ENCODE measurements at places on chromosomes 7 and 10.

DNA sequence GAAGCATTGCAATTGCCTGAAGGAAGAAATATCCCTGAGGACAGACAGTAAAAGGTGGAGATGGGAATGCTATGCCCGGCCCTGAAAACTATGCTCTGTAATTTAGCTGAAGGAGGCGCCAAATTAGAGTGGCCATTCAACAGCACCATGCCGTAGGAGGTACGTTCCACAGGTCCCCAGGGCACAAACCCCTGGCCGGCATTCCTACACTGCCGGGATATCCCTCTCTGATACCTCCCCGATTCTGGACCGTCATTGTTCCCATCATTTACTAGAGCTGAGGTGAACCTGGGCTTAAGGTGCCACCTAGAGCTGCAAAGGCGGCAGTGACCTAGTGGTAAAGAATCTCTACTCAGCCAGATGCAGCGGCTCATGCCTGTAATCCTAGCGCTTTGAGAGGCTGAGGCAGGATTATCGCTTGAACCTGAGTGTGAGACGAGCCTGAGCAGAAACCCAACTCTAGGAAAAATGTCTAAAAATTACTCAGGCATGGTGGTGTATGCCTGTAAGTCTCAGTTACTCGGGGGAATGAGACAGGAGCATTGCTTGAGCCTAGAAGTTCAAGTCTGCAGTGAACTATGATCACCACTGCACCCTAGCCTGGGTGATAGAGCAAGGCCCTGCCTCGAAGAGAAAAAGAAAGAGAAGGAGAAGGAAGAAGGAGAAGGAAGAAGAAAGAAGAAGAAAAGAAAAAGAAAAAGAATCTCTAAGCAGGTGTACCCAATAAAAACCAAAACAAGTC is 53.0 kb upstream of the TNKS2 start:
- DNase-seq: no peak

- DNase-seq: no peak
These were observed 317.2 kb upstream of the FZD8 start for GRCh38 chr10:35959252-35959651.

- DNase-seq: no peak
These were observed 1.2 kb downstream of the TECPR1 start for GRCh38 chr7:98250789-98251188.

DNA sequence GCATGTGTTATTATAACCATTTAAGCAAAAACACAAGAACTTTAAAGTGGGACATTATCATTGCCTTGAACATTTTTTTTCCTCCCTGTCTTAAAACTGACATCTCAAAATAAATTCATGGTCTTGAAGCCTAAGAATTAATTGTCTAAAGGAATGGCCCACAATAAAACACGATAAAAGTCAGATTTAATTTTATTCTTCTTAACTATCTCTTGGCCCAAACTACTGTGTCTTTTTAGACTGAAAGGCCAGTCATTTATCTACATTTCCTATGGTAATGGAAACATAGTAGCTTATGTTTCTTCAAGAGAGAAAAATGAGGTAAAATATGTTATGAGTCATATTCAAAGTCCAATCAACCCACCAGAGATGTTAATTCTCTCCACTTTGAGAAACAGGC is 24.4 kb upstream of the ETV1 start:
- no peak for DNase-seq

- DNase-seq: no peak
These were observed 11.3 kb upstream of the PHYH start for GRCh38 chr10:13311177-13311575.

GRCh38 chr7:91942312-91942711 is 1.6 kb downstream of the AKAP9 start:
- DNase-seq: no peak

DNA sequence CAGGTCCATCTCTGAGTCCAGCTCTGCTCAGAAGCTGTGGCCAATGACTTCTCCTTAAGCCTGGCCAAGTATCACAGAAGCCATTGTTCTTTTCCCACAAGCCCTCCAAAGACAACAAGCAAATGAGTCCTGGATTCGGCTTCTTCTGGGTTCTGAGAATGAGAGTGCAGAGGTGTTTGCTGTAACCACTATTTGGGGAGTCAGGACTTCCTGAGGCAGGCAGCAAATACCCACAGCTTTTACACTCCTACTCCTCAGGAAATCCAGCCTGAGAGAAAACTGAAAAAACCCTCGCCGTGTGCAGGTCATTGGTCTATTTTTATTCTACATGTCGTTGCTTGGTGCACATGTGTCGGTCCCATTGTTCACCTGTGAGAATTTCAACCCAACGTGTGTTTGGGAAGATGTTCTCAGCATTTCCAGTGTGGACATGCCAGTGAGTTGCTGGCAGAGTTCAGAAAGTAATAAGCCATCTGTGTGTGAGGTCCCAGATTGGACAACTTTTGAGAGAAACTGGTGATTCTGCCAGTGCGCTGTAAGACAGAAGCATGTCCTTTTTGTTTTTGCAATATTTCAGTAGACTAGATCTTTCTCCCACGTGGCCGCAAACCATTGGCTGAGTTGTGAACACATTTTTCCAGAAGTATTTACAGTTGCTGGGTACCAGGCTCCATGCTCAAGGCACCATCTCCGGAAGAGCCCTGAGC is 121.6 kb upstream of the LYZL2 start:
- DNase-seq: no peak

- no peak for DNase-seq
These were observed 7.8 kb upstream of the BLNK start for GRCh38 chr10:96279191-96279641.

GRCh38 chr7:107501593-107501992 is 31.7 kb downstream of the GPR22 start:
- DNase-seq: no peak

DNA sequence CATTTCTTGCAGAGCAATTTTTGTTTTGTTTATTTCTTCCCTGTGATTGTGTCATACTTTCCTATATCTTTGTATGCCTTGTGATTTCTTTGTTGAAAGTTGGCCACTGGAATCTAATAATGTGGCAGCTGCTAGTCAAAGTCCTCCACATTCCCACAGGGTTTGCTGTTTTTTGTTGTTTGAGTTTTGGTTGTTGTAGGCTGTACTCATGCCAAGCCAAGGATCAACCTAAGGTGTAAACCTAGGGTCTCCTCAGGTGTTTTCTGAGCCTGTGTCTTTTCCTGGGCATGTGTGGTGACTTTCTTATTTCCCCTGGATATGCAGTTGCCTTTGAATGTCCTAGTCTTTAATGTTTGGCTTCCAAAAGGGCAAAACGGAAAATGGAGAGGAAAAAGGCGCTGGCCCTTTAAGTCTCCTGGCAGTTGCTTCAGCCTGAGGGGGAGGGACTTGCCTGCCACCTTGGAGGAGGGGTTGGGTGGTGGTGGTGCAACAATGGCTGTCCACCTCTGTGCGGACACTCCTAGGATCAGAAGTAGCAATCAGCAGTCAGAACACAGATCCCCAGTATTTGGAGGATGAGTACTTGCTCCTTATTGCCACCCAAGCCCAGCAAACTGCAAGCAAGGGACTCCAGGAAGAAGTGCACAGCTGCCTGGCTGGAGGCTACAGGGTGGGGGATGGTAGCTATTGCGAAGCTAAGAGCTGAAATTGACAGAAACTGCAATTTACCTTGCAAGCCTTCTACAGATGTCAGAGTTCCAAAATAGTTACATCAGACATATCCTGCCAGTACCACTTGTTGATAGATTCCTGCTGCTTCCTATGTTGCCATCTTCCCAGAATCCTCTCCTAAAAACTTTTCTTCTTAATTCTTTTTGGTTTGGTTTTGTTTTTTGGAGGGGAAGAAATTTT is 5.6 kb upstream of the ZNF518A start:
- DNase-seq: no peak

- DNase-seq: no peak
These were observed 22.9 kb downstream of the ZNF775 start for GRCh38 chr7:150401861-150402631.

DNA sequence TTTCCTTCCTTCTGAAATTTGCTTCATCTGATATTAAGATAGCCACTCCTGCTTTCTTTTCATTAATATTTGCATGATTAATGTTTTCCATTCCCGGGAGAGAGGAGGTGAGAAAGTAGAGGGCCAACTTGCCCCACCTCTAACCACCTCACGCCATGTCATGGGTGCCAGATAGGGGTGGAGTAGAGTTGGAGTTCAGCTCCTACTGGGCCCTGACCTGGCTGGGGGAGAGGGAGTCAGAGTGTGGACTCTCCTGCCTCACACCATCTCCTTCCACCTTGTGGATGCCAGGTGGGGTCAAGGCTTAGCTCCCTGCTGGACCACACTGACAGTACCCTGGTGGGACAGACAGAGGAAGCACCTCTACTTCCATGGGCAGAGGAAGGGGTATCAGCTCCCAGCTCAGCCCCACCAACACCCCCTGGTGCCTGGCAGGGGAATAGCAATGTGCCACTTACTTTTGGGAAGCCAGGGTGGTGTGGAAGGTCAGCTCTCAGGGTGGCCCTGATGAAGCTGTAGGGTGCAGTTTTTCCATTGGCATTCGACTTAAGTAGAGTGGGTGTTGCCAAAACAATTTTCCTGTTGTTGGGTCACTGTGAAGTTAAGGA is 28.0 kb downstream of the CHST12 start:
- peak; percentile 19 for DNase-seq

GRCh38 chr7:157612664-157613561 is 276.1 kb downstream of the DNAJB6 start:
- DNase-seq: peak; percentile 23

- no peak for DNase-seq
These were observed 138.5 kb upstream of the AGR3 start for GRCh38 chr7:17020250-17020649.

GRCh38 chr10:104809288-104810090 is 168.4 kb downstream of the SORCS3 start:
- DNase-seq: no peak

DNA sequence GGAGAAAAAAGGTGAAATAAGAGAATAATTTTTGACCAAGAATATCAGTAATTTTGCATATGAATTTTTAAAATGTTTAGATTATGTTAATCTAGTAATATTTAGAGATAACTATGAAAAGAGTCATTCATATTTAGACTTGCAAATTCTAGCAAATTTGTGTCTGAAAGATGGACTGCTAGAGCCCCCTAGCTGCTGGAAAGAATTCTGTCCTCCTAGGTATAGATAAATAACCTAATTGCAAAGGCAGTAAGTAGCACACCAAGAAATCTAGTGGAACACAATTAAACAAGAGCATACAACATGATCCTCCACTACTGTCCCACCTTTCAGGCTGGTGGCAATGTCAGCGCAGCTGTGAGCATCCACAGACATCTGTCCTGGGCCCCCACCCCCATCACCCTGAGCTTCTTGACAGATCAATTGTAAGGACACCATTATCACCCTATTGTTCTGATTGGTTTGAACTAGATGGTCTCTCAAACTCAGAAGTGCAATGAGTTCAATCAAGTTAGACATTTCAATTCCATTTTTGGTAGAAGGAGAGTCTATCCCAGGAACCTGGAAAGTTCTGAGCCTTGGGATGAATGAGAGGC is 15.0 kb upstream of the GFRA1 start:
- DNase-seq: no peak

- no peak for DNase-seq
These were observed 112.3 kb downstream of the CFTR start for GRCh38 chr7:117592011-117592635.

GRCh38 chr10:71727738-71728737 is 8.5 kb upstream of the C10orf105 start:
- no peak for DNase-seq

DNA sequence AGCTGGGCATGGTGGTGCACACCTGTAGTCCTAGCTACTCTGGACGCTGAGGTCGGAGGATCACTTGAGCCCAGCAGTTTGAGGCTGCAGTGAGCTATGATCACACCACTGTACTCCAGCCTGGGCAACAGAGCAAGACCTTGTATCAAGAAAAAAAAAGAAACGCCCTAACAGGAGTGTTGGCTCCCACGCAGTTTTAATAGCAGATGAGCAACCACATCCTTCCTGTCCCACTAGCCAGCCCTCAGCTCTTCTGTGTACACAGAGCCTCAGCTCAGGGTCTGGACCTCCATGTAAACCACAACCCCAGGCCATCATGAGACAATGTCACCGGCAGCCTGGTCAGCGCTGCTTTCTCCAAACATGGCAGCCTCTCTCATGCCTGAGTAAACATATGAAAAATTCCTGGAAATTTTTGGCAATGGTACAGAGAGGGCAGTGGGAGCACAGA is 108.2 kb downstream of the PIP4K2A start:
- DNase-seq: no peak

- DNase-seq: no peak
These were observed 118.7 kb upstream of the GJD4 start for GRCh38 chr10:35486297-35486990.

- DNase-seq: no peak
These were observed 126.0 kb downstream of the AASS start for GRCh38 chr7:122018032-122018431.

- no peak for DNase-seq
These were observed 70.0 kb upstream of the PAPSS2 start for GRCh38 chr10:87589645-87590051.

DNA sequence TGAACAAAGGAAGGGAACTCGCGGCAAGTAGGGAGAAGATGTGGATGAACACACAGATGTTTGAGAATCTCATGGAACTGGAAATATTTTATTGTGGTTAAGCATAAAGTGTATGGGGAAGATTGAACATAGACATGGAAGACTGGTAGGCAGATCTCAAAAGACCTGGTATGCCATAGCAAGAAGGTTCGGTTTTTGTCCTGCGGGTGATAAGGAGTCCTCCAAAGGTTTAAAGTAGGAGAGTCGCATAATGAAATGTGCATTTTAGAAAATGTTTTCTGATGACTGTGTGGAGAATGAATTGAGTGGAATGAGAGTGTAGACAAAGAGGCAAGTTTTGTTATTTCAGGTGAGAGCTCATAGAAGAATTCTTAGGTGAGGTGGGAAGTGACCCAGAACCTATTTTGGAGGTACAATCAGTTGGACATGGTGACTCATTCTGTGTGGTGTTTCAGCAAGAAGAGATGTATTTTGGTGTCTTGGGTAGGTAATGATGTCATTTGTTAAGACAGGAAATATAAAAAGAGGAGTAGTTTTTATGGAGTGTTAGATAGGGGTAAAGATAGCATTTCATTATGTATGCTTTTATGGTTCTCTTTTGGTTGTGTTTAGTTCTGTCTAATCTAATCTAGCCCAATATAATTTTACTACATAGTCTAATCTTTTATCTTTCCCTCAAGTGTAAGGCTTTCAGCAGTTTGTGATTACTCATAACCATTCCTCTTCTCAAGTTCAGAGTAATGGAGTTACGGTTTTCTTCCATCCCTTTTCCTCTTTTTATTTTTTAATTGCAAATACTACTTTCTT is 239.2 kb downstream of the EXOC4 start:
- DNase-seq: no peak

DNA sequence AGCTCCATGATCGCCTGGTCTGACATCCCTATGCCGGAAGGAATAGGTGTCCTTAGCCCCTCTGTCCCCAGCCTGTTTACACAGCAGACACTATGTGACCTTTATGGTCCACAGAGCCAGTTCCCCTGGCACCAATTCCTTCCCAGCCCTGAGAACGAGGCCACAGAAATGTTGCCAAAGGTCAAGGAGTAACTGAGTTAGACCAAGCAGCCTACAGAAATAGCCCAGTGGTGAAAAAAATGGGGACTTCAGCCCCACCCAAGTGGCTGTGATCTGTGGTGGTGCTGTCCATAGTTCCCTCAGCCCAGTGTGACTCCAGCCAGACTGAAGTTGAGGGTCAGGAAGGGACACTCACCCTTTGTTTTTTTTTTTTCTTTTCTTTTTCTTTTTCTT is 2.5 kb downstream of the PGAM2 start:
- no peak for DNase-seq

GRCh38 chr10:44245601-44245938 is 139.3 kb downstream of the CXCL12 start:
- DNase-seq: no peak

GRCh38 chr7:151247611-151248345 is 716 bp downstream of the SMARCD3 start:
- DNase-seq: no peak
